Stimulated activated effector memory CD8-positive, alpha-beta T cell treated with anti-CD3 and anti-CD28 coated beads, Interleukin-12 subunit alpha, Interleukin-12 subunit beta, amount 100 ng/mL, for 72 hours (primary cell): ENCODE measurements at places on chromosomes 4 and X.

- DNase-seq = no peak
Measured at GRCh38 chrX:52577464-52578173, 60.8 kb upstream of the XAGE1B start.

DNA sequence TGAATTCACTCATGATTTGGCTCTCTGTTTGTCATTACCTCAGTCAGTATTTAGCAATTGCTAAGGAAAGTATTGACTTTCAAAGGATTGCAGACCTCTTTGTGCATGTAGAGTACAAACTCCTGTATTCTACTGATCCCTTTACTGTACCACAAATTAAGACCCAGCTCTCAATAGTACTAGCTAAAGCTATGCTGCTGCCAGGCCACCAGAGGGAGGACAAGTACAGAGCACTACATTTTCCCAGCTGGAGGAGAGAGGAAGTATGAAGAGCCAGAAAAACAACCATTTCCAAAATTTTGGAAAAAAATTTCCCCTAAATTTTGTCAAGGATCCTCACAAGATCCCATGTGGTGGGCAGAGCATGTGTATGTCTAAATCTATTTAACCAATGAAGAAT, 175.0 kb upstream of the MTMR8 start:
- no peak for DNase-seq

DNA sequence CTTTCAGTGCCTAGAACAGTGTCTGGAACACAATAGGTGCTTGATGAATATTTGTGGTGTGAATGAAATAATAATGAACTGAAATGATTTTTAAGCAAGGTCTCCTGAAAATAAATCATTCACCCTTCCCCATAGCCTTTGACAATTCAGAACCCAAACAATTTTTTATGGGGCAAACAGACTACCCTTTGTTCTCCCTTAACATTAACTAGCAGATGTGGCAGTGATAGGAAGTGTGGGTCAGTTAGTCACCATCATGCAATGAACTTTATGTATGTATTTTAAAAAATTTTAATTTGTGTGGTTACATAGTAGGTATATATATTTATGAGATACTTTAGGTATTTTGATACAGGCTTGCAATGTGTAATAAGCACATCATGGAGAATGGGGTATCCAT, 27.2 kb upstream of the CD40LG start:
- no peak for DNase-seq

DNA sequence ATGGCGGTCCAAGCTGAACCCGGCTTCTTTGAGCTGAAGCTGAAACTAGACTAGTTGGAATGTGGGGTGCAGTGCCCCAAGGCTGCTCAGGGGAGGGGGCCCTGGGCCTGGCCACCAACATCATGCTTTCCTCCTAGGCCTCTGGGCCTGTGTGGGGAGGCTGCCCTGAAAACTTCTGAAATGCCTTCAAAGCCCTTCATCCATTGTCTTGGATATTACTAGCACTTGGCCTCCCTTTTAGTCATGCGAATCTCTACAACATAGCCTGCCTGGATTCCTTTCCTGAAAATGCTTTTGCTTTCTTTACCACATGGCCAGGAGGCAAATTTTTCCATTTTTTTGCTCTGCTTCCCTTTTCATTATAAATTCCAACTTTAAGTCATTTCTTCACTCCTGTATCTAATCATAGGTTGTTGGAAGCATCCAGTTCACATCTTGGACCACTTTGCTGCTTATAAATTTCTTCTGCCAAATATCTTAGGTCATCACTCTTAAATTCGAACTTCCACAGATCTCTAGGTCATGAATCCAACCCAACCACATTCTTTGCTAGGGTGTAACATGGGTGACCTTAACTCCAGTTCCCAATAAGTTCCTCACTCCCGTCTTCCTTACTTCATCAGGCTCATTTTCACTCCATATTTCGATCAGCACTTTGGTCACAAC, 103.4 kb downstream of the DDIT4L start:
- DNase-seq = no peak

DNA sequence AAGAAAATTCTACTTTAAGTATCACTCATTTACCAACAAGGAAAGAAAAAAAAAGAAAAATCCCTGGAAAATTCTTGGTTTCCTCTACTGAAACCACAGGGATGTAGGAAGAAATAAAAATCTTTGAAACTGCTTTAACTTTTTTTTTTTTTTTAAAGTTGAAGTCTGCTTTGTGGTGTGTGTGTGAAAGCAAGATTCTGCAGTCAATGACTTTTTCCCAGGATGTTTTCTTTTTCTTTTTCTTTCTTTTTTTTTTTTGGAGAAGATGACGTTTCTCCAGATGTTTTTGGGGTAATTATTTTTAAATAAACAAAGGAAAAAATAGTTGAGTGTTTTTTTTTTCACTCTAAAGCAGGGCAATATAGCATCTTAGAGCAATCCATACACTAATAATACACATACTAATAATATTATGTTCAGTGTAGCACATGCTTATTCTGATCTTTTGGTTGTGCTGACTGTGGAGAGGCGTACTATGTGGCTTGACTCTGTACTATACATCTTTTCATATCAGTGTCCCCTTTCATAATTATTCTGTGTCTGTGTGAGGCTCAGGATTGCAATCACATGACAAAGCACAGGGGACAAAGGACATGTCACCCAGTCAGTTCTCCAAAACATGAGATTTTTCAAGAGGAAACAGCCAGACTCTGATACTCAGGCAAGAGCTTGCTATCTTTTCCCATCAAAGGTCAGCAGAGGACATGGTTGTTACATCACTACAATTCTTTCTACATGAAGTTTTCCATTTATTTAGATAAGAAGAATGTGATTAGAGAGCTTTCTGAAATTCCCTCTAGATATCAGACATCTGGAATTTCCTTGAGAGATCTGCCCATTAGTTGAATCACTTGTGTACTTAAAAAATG, 111.0 kb downstream of the PDE5A start:
- no peak for DNase-seq

DNA sequence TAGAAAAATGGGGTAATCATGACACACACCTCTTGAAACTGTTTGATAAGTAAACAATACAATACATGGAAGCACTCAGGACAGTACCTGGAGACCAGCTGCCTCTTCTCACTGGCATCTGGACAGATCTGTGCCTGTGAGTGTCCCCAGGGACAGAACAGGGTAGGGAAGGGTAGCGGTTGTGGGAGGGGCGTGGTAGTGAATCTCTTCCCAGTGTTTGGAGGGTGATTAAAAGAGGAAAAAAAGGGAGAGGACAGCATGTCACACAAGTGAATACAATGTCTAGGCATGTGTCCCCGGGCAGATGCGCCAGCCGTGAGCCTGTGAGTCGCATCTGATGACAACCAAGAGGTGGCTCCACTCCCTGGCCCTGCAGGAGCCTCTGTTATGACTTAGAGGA, 138.8 kb upstream of the MSX1 start:
- no peak for DNase-seq

DNA sequence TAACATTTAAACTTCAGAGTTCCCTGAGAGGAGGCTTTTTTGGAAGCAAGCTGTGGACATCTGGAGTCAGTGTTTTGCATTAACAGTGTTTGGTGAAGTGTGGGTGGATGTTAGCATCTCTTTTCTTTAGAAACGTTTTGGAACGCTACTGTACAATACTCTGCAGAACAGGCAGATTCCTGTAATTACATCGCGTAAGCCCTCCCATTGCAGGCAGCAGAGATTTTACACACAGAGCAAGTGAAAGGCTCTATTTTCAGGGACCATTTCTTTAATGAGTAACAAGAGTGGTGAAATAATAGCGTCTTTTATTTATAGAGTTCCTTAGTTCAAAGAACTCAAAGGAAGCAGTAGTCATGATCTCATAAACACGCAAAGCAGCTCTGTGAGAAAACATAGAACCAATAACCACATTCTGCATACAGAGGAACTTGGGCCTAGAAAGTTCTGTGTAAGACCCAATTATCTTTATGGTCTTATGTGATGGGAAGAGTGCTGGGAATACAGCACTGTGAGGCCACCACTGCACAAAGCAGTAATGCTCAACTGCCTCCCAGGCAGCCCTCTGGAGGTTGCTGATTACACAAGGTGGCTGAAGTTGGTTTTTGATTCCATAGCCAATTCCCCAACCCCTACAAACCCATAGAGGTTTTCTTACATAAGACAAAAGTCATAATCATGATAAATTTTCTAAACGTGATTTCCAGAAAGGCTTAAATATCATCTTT, 298.7 kb upstream of the EPHA5 start:
- DNase-seq = no peak

- DNase-seq = no peak
Measured at GRCh38 chr4:74549936-74550335, 105.0 kb downstream of the AREG start.

DNA sequence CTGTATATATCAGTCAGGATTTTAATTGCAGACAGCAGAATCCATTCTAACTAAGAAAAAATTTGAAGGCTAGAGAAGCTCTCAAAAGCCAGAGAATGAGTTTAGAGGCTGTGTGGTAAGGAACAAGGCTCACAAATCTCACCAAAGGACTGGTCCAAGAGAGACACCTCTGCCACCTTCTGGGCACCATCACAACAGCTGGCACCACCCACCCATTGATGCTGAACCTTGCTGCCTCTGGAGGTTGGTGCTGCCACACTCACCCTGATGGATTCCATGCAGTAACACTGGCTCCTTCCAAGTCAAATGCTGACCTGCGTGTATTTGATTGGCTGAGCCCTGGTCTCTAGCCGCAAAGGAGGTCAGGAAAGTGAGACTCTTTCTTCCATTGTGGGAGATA, 100.8 kb downstream of the BEND2 start:
- no peak for DNase-seq

- no peak for DNase-seq
Measured at GRCh38 chrX:103099691-103100090, 6.7 kb upstream of the NXF3 start.

DNA sequence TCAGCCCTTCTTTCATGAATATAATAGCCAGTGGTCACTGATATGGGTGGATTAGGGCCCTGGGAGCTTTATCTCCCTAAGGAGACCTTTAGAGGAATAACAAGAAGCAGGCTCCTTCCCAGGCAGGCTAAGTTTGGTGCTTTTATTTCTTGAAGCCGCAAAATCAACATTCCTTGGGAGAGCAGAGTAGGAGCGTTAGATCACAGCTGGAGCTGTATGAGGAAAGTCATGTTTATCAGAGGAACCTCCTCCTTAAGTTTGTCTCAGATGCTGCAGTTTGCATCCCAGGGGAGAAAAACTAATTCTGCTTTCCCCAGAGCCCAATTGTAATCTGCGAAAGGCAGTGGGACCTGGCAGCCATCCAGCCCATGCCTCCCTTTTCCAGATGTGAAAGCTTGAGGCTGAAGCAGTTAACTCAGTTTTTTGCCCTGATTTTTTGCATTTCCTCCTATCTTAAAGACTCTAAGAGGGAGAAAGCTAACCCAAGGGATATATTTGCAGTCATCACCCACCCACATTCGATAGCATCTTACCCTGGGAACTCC, 186.0 kb upstream of the FRMPD4 start:
- DNase-seq = no peak

- no peak for DNase-seq
Measured at GRCh38 chr4:140269369-140269768, 104.1 kb upstream of the SCOC start.

DNA sequence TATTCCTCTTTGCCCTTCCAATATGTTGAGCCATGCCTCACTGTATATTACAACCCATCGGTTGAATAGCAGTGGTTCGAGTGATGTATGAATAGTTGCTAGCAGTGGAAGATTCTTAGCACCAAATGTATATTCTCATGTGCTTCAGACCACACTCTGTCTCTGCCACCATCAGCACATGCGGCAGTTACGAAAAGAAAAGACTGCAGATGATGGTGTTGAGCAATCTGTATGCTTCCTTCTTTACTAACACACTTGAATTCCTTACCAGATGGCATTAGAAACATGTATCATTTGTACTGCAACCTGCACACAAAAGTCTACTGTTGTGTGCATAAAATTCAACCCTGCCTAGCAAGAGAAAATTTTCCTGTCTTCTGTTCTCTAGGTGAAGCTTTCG, 214.6 kb downstream of the ENOX2 start:
- DNase-seq = no peak

DNA sequence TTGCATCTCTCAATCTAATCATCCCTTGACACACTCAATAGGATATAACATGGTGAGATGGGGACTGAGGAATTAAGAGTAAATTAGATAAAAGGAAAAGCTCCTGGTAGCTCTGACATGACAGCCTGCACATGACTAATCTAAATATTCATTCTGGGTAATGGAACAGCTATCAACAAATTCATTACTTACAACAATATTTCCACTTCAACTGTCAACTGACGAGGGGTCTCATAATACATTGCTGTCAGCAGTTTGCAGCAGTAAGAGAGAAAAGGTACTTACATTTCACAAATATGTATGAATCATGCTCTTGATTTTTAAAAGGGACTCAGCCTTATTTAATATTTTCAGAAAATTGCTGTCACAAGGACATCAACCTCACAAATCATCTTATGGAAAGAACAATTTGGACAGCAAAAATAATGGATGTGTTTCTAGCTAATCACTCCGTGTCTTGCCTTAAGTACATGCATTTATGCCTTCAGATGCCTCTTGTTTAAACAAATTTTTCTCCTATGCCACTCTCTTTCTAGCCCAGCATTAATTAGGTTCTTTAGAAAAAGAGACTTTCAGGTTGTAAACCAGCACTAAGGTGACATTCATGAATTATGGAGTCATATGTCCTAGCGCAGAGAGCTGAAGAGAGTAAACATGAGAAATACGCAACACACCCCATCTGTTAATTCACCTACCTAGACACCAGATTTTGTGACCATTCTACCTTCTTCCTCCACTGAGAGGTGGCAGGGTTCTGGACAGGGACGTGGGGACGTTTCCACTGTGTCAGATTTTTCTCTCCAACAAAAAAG, 99.6 kb upstream of the TMEM150C start:
- no peak for DNase-seq

GRCh38 chr4:142645475-142646108, 200.5 kb downstream of the INPP4B start:
- no peak for DNase-seq

GRCh38 chr4:169142906-169143305, 127.8 kb downstream of the SH3RF1 start:
- no peak for DNase-seq

- DNase-seq = no peak
Measured at GRCh38 chr4:12636191-12636590, 847.9 kb downstream of the RAB28 start.

- no peak for DNase-seq
Measured at GRCh38 chrX:13697976-13698375, 9.0 kb downstream of the RAB9A start.

- DNase-seq = no peak
Measured at GRCh38 chr4:163384434-163384833, 40.7 kb downstream of the NPY5R start.

DNA sequence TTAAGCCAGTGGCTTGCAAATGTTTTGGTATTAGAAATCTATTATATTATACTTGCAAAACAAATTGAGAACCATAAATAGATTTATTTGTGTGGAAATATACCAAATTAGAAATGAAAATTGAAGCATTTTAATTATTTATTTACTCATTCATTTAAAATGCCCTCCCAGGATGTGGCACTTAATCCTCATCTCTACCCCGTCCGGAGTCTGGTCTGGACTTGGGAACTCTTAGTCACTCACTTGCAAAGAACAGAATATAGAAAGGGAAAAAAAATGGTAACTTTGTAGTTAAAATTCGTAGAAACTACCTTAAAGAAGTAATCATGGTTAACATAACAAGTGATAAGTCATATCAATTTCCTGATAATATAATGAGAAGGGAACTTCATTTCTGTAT, 775.9 kb upstream of the INTU start:
- no peak for DNase-seq

GRCh38 chr4:11843340-11843739, 414.6 kb upstream of the HS3ST1 start:
- no peak for DNase-seq
